ENCODE measurements at places on chromosomes 1 and 21.

GRCh38 chr1:200038981-200039848, 11.7 kb downstream of the NR5A2 start:
- DNase-seq: no peak

- DNase-seq: no peak
Observed at GRCh38 chr1:156554971-156555370, 17.4 kb downstream of the IQGAP3 start.

DNA sequence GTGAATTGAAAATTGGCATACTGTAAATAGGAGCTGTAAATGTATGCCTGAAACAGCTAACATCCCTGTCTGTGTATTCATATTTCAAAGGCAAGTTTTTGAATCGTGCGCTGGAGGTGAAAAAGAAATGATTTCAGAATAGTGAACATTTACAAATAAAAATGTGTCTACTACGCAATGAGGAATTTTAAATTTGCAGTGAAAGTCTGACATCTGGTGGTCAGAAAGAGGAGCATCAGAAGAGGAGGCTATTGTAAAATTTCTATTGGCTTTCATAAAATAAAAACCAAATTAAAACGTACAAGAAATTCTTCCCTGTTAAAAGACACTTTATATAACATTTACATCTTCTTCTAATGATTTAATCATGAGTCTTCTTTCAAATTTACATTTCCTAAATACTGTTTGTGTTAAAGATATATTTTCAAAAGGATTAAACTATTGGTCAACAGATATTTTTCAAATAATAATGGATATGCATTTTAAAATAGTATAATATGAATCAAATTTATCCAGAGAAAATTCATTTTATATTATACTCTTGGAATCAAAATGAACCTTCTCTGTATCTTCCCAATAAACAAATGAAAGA, 113.7 kb upstream of the RRP15 start:
- DNase-seq: no peak

GRCh38 chr1:51236531-51237350, 668 bp downstream of the RNF11 start:
- DNase-seq: peak; percentile 13

DNA sequence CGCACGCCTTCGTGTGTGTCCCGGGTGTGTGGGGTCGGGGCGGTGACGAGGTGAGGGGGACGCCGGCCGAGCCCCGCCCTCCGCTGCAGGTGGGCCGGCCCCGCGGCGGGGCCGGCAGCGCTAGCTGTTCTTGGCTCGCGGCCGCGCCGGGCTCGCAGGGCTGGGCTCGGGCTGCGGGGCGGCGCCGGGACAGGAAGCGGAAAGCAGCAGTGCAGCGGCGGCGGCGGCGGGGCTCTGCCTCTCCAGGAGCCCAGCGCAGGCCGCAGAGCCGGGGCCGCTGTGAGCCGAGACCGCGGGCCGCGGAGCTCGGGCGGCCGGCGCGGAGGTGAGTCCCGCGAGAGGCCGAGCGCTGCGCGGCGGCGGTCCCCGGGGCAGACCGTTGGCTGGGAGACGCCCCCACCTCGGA, at the start of gene VANGL1:
Gene VANGL1, plus strand, starts transcription at position 209 of the 406 bp plus-strand sequence. CDS start 9,444 bp downstream, outside the sequence.
- DNase-seq: peak; percentile 24

DNA sequence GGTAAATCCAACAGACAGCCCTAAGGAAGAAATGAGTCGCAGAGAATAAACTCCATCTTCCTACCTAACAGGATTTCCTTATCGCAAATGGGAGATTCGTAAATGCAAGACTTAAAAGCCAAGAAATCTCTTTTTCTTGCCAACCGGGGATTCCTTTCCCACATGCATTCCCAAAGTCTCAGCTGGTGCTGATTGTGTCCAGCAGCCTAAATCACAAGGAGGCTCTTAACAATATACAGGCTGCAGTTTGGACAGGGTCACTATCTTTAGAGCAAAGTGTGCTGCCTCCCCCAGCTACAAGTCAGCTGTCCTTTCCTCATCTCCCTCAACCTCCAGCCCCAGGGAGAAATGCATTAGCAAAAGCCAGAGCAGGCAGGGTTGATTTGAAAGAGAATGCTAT, 189.8 kb upstream of the PLXNA2 start:
- DNase-seq: no peak

GRCh38 chr1:208142590-208143382, 101.4 kb downstream of the PLXNA2 start:
- no peak for DNase-seq

- no peak for DNase-seq
Observed at GRCh38 chr1:155013632-155014031, 11.0 kb downstream of the ZBTB7B start.

DNA sequence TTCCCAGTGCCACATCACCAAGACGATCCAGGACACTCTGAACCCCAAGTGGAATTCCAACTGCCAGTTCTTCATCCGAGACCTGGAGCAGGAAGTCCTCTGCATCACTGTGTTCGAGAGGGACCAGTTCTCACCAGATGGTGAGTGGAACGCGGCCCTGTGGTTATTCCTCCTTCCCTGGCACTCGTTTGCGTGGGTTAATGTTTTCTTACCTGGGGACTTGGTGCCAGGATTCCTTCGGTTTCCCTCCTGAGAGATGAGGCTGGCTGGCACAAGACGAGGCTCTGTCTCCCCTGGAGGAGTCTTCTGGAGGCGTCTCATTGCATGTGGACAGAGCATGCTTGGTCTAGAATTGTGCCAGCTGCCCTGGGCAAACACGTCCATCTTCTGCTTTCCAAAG, 29.3 kb downstream of the ATP5PO start:
- DNase-seq: no peak

GRCh38 chr1:10903821-10904220, 107.4 kb upstream of the CASZ1 start:
- no peak for DNase-seq

DNA sequence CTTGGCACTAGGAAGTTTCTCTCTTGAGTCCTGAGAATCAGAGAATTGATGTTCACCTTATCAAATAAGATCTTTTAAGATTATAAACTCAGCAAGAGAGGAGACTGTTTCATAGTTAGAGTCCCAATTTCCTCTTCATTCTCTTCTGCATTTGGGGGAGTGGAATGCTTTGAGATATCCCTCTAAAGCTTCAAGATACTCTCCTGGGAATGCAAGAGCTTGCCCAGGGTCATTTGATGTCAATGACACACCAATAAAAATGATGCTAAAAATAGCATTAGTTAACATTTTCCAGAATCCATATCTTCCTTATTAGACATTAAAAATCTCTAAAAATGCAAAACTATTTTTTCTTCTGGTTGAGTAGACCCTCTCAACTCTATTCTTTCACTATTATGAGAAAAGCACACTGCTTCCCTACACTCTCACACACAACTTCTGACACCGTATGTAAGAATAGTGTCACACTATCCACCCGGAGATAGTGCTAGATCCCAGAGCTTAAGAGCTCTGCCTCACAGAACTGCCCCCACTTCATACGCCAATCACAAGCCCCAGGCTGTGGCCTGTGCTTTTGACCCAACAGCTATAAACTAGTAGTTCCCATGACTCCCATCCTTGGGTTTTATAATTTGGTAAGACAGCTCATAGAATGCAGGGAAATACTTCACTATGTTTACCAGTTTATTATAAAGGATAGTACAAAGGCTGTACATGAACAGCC, 399.9 kb upstream of the RUNX1 start:
- no peak for DNase-seq

GRCh38 chr1:82073659-82074058, 272.9 kb downstream of the ADGRL2 start:
- no peak for DNase-seq

DNA sequence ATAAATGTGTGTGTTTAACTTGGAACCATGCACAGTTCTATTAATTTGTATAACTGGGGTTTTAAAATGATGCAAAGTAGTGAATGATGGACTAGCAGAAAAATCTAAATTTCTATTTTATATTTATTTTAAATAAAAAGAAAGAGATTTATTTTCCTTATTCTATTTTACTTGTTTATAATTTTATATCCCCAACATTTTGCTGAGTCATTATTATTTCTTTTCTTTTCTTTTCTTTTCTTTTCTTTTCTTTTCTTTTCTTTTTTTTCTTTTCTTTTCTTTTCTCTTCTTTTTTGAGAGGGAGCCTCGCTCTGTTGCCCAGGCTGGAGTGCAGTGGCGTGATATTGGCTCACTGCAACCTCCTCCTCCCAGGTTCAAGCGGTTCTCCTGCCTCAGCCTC, 395.0 kb upstream of the NCAM2 start:
- no peak for DNase-seq

- DNase-seq: no peak
Observed at GRCh38 chr1:243343970-243344937, 88.4 kb downstream of the SDCCAG8 start.

DNA sequence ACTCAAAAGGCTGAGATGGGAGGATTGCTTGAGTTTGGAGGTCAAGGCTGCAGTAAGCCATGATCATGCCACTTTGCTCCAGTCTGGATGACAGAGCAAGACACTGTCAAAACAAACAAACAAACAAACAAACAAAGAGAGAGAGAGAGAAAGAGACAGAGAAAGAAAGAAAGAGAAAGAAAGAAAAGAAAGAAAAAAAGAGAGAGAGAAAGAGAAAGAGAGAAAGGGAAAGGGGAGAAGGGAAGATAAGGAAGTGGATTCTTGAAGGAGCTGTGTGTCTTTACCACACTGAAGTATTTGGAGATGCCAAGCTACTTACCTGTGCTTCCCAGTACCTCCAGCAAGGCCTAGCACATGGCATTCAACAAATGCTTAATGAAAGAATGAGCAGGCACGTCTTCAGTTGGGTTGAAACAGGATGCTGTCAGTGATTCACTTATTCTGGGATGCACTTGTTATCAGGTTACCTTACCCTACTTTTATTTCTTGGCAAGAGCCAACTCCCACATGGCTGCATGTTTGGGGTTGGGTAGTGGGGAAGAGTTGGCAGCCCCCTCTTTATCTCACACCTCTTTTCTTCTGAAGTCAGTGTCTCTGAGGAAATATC, 28.8 kb downstream of the CD101 start:
- no peak for DNase-seq

GRCh38 chr1:208767816-208768215, 523.6 kb upstream of the PLXNA2 start:
- no peak for DNase-seq

DNA sequence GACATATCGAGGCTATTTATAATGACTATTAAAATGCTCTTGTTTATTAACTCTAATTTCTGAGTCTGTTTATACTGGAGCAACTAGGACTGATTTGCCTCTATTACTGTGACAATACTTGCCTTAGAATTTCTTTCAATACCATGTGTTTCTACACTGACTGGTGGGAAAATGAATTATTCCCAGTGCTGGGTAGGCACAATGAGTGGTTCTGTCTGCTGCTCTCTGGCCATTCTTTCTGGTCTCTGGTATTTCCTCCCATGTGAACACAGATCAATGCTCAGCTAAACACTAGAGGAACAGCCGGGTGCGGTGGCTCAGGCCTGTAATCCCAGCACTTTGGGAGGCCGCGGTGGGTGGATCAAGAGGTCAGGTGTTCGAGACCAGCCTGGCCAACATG, 390.5 kb downstream of the PRDM2 start:
- no peak for DNase-seq

- DNase-seq: no peak
Observed at GRCh38 chr1:229597877-229598276, 28.0 kb downstream of the TAF5L start.

- no peak for DNase-seq
Observed at GRCh38 chr21:42819861-42820615, 59.3 kb downstream of the WDR4 start.

- DNase-seq: no peak
Observed at GRCh38 chr1:87230501-87230900, 98.2 kb upstream of the LMO4 start.

GRCh38 chr1:213256438-213257087, 205.5 kb downstream of the RPS6KC1 start:
- no peak for DNase-seq

GRCh38 chr1:233081735-233082134, 131.3 kb downstream of the NTPCR start:
- no peak for DNase-seq

- no peak for DNase-seq
Observed at GRCh38 chr1:71835442-71835813, 446.9 kb downstream of the NEGR1 start.

DNA sequence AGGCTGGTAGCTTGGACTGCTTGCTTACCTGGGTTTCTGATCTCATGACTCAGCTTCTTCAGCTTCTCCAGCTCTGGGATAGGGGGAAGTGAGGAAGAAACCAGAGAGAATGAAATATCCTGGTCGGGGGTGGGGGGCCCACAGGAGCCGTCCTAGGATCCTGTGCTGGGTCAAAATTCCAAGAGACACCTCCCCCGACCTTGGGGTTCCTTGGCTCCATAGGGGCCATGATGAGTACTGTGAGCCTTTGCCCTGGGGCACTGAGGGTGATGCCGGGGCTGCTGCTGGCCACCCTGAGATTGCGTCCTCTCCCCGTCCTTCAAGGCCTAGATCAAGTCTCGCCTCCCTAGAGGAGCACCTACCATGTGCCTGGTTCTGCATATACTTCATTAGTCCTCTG, 40.0 kb downstream of the MYOM3 start:
- DNase-seq: no peak

DNA sequence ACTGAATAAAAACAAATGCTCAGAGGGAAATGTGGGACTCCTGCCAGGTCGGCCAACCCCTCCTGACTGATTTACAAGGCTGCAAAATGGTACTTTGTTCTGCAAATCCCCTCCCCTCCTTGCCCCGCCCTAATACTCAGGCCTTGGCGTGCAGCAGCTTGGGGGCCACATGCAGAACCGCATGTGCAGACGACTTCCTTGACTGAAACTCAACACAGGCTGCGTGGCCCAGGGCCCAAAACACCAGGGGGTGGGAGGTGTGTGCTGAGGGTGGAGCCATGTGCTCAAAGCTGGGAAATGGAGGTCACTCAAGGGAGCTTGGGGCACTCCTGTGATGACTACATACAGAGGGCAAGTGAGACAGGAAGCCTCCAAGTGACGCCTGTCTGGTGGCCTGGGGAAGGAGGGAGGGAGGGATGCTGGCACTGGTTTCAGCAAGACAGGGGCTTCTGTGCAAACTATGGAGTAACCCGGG, 87.2 kb downstream of the MRPL37 start:
- peak; percentile 57 for DNase-seq

- DNase-seq: no peak
Observed at GRCh38 chr1:210565306-210565705, 236.6 kb downstream of the HHAT start.

DNA sequence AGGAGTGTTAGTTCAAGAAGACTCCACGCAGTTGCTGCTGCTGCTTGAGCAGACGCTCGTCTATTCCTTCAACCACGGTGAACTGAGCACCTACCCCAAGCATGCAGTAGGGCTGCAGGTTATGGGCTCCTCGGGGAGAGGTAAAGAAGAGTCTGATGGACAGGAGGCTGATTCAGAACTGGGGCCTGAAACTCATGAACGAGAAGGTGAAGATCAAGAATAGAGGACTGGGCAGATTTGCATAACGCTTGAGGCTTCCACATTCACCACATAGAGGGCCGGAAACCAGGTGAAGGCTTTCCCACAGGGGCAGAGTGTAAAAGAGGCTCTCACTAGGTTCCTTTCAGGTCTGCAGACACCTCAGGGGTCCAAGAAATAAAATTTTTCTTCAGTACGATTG, 9.1 kb downstream of the ABCA4 start:
- no peak for DNase-seq

DNA sequence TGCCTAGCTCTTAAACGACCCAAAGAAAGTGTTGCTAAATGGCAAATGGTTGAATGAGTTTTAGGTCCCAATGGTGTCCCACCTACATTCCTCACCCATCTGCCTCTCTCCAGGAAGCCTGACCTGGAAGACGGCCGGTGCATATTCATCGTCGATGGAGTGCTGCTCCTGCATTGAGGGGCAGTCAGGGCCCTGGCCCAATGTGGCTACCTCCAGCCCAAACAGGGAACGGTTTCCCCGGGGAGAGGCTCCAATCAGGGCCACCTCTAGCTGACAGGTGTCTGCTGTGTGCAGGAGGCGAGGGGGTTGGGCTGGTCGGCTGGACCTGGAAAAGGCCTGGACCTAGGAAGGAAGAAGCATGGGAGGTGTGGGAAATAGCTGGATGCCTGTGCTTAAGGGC, 1.6 kb downstream of the GLMP start:
- DNase-seq: no peak

All from activated T-cell treated with anti-CD3 and anti-CD28 coated beads for 24 hours (primary cell).